Hematopoietic multipotent progenitor cell treated with erythropoietin and hydrocortisone succinate and interleukin-3 and kit ligand, for 4 days (in vitro differentiated cells): ENCODE measurements at places on chromosomes 13 and 19.
A peak's percentile ranks its signal among the peaks of the same experiment; 100 is the strongest.

DNA sequence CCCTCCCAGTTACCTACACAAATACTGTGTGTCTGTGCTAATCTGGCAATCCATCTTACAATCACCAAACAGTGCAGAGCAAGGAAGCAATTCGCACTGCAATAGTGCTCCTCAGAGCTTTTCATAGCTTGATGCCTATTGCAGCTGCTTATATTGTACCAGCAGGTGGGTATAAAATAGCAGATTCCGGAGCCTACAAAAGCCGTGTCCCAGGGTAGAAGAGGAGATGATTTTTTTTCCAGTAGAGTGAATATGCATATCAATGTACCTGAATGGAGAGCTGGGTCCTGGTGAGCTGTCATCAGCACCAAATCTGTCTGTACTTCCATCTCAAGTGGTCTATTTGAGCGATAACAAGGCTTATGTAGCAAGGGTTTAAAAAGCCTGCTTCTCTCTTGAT lies 668.4 kb downstream of the DIAPH3 start:
- DNase-seq = no peak

- no peak for DNase-seq
These were observed 173.7 kb upstream of the ZNF507 start for GRCh38 chr19:32171719-32172151.

GRCh38 chr19:14059652-14060155 lies 2.2 kb downstream of the PALM3 start:
- peak; percentile 43 for DNase-seq

DNA sequence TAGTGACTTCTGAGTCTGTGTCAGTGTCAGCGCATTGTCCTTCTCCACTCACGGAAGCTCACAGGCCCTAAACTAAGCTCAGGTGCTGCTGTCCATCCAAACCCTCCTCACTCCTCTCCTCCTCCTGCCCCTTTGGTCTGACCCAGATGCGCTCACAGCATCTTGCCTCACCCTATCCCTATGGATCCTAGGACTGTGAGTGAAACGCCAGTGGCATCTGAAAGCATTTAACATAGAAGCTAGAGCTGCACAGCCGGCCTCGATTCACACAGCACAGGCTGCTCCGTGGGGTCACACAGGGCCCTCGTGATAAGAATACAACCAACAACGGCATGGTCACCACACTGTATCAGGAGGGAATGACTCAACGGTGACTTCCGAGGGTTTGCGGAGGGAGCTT lies 149.1 kb upstream of the SPACA7 start:
- no peak for DNase-seq

GRCh38 chr19:53915000-53915399 lies 5.9 kb downstream of the CACNG7 start:
- DNase-seq = peak; percentile 17

DNA sequence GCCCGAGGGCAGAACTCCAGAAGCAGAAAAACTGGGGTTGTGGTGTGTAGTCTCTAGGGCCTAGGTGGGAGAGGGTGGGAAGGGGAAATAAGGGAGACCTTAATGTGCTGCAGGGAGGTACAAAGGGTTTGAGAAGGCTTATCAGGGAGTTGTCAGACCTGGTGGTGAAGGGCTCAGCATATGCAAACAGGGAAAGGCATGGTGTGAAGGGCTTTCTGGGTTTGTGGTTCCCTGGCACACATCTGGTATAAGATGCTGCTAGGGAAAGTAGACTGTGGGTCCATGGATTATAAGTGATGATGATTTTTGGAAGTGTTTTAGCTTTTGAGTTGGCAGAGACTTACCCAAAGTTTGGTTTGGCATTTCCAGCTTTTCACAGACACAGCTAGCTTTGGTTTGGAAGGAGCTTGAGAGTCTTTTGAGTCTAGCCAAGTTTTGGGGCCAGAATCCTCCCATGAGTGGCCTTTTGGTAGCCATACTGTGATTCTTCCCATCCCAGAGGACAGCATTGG lies 2.2 kb downstream of the TRIM28 start:
- DNase-seq = peak; percentile 63

GRCh38 chr13:45951724-45952123 lies 100.2 kb upstream of the SIAH3 start:
- DNase-seq = no peak

DNA sequence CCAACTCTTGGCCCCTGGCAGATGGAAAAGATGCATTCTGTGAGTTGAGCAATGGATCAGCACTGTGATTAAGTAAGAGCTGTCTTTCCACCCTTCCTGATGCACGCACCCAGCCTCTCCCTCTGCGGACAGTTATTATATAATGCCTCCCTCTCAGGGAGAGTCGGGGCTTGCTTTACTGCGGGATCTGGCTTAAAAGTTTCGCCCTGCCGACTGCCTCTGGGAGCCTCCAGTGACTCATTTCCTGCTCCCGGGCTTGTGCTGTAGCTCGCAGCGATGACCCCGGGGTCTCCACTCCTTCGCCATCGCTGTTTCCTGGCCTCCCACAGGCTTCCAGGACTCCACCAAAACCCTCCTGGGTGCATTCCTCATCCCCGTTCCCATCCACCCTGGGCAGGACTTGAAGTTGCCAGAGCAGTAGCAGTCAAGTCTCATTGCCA lies 107.4 kb upstream of the SLC7A1 start:
- DNase-seq = no peak

DNA sequence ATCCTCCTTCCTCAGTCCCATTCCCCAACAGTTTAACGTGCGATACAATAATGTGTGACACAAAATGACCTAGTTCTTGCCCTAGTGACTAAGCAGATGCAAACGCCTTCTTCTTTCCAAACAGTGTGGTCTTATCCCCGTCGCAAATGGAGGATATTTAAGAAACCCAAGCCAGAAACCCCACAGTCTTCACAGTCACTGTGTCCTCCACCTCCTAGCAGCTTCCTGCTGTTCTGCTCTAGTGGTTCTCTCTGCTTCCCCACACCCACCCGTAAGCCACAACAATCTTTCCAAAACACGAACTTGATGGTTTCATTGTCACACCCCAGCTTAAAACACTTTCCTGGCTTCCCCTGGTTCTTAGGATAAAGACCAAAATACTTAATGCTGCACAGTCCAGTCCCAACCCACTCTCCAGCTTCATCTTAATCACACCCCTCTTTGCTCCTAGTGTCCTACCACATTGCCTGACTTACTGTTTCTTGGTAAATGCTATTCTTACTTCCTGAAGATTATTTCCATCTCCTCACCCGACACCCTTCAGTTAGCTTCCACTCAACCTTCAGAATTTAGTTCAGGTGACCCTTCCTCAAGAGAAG lies 32.3 kb downstream of the ITM2B start:
- DNase-seq = peak; percentile 44

DNA sequence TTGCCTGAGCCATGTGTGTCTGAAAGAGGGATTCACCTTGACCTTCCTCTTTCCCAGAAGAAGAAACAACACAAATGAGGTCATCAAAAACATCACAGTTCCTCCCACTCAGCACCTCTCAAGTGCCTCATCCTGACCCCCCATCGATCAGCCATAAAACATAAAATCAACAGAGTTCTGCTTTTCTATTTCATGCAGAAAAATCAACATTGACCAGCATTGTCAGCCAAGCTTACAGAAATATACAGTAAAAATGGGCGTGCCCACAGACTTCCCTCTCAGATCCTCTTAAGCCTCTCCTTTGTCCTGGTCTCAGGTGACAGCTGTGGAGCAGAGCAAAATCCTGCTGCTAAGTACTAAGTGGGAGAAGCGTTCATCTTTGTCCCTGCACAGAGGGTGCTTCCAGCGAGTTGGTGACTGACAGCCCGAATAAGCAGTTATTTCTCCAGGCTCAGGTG lies 213.3 kb downstream of the OLFM4 start:
- no peak for DNase-seq

- no peak for DNase-seq
These were observed 7.1 kb downstream of the TLE5 start for GRCh38 chr19:3054972-3055740.

DNA sequence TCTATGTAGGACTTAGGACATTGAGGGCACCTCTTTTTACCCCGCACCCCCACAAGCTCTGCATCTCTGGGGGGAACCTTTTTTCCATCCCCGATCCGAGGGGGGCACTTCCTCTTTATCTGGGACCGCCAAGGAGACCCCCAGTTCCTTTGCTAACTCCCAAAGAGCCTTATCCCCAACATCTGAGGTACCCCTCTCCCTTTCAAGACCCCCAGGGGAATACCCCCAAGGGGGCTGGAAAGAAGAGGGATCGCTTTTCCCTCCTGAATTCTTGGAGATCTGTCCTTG lies 1.1 kb downstream of the TNFSF9 start:
- DNase-seq = no peak
